Gastroesophageal sphincter (tissue), 4 donors: ENCODE measurements at places on chromosomes 13 and 19.

DNA sequence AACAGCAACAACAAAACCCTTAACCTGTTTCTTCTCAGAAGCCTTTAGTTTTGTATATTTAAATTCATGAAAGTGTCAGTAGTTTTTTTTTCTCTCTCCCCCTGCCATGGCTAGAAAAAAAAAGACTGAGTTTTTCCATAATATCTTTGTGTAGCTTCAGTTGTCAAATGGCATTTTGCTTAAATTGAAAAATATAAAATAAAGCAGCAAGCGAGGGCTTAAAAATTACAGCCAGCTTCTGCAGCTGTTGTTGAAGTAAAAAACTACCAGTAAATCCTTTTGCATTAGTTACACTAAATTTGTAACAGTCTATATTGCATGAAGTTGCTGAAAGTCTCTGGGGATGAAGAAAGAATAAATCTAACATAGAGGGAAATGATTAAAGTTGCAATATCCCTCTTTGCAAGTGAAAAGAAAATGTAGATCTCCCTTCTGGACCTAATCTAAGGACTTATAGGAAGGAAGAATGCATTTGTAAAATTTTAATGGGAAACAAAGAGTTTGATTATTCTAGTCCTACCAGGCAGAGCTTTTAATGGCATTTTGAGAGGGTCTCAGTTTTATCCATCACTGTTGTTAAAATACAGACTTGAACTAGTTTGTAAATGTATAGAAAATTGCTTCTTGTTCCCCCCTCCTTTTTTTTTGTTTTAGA lies 215.7 kb downstream of the ATP8A2 start:
- H3K4me1 ChIP-seq: no peaks in the 10 kb centered on the region
- no peak overlapping the region for H3K4me3 ChIP-seq
- H3K27ac ChIP-seq: no peak overlapping the region
- peaks cover 6% of the 10 kb centered on the region for H3K27me3 ChIP-seq

GRCh38 chr13:53605326-53605725 lies 576.7 kb downstream of the OLFM4 start:
- no peaks in the 10 kb centered on the region for H3K27me3 ChIP-seq
- no peak overlapping the region for H3K4me3 ChIP-seq
- ATAC-seq: no peak
- H3K4me1 ChIP-seq: no peaks in the 10 kb centered on the region
- H3K36me3 ChIP-seq: no peaks in the 10 kb centered on the region

DNA sequence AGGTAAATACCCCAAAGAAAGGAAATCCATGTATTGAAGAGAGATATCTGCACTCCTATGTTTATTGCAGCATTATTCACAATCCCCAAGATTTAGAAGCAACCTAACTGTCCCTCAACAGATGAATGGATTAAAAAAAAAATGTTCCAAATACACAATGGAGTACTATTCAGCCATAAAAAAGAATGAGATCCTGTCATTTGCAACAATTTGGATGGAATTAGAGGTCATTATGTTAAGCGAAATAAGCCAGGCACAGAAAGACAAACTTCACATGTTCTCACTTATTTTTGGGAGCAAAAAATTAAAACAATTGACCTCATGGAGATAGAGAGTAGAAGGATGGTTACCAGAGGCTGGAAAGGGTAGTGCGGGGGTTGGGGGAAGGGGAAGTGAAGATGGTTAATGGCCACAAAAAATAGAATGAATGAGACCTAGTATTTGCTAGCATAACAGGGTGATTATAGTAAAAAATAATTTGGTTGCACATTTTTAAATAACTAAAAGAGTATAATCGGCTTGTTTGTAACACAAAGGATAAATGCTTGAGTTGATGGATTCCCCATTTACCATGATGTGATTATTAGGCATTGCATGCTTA lies 9.7 kb upstream of the ZNF709 start:
- peak overlapping the region; percentile 86 for H3K27ac ChIP-seq
- no peaks in the 10 kb centered on the region for H3K27me3 ChIP-seq
- ATAC-seq: no peak
- no peaks in the 10 kb centered on the region for H3K36me3 ChIP-seq
- H3K4me1 ChIP-seq: peaks cover 14% of the 10 kb centered on the region

DNA sequence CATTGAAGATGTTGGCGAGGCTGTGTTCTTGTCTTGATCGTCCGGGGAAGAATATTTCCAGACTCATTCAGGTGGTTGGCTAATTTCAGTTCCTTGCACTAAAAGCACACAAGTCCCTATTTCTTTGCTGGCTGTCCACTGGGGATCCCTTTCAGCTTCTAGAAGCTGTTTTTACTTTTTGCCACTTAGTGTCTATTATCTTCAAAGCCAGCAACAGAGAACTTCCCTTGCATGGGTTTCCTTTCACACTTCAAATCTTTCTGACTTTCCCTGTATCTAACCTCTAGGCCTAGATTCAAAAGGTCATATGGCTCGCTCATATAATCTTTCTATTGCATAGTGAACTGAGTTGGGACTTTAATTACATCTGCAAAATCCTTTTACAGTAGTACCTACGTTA lies 215.3 kb upstream of the PCDH9 start:
- no peak for ATAC-seq
- H3K27ac ChIP-seq: no peak overlapping the region
- no peaks in the 10 kb centered on the region for H3K36me3 ChIP-seq
- no peaks in the 10 kb centered on the region for H3K4me1 ChIP-seq

DNA sequence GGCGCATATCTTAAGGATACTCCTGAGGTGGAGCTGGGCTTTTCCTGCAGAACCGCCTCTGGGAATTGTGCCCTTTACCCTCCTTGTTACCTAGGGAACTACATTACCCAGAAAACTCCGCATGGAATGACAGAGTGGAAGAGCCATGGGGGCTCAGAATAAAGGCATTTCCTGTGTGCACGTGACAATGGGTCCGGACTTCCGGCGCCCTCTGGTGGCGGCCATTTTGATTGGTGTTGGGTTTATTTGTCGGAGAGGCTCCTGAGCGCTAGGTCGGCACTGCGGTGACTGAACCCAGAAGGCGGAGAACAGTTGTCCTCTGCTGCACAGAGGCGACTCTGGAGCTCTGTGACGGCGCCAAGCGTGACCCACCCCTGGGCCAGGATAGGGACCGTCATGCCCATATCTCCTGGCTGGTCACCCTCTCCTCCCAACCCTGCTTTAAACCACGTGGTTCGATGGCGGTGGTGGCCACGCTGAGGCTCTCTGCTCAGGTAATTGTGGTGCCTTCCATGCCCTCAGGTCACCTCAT lies at the start of gene ZNF587B:
Gene ZNF587B (plus strand): TSS at position 229 of the 532 bp plus-strand sequence. CDS start 230 bp downstream, at position 459.
- H3K36me3 ChIP-seq: peaks cover 6% of the 10 kb centered on the region
- no peaks in the 10 kb centered on the region for H3K27me3 ChIP-seq
- H3K4me3 ChIP-seq: peak within 1 kb of the TSS; percentile 46
